ENCODE measurements at places on chromosomes 6 and 20. TPM values are rescaled to one million over a fixed set of nuclear protein-coding genes. Genes with fewer than 3 reads are reported as not detected.

- H3K27me3 ChIP-seq: no peaks in the 10 kb centered on the region
- H3K4me3 ChIP-seq: no peak overlapping the region
- peaks cover 6% of the 10 kb centered on the region for H3K4me1 ChIP-seq
- no peak for DNase-seq
Measured at GRCh38 chr6:116450769-116451740, 10.1 kb upstream of the CALHM6 start.

DNA sequence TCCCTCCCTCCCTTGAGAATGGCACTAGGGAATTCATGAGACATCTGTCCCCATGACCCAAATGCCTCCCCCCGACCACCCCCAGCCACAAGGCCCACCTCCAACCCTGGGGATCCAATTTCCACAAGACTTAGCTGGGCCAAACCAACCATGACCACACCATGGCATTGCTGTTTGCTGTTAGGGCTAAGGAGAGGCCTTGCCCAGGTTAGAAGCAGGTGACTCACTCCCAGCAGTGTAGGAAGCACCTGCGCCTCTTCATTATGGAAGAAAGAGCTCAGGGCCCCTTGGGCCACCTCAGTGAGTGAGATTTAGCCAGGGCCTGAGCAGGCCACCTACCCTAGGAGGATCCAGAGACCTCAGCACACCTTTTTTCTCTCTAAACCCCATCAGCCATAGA lies 337.9 kb downstream of the TAF4 start:
- no peak overlapping the region for H3K4me3 ChIP-seq
- H3K27ac ChIP-seq: no peak overlapping the region
- DNase-seq: no peak

- H3K36me3 ChIP-seq: no peaks in the 10 kb centered on the region
- DNase-seq: no peak
- peaks cover 25% of the 10 kb centered on the region for H3K4me1 ChIP-seq
- H3K27me3 ChIP-seq: peaks cover 23% of the 10 kb centered on the region
- no peak overlapping the region for H3K27ac ChIP-seq
- no peak overlapping the region for H3K4me3 ChIP-seq
Measured at GRCh38 chr6:33017018-33017417, 7.6 kb upstream of the HLA-DOA start.

DNA sequence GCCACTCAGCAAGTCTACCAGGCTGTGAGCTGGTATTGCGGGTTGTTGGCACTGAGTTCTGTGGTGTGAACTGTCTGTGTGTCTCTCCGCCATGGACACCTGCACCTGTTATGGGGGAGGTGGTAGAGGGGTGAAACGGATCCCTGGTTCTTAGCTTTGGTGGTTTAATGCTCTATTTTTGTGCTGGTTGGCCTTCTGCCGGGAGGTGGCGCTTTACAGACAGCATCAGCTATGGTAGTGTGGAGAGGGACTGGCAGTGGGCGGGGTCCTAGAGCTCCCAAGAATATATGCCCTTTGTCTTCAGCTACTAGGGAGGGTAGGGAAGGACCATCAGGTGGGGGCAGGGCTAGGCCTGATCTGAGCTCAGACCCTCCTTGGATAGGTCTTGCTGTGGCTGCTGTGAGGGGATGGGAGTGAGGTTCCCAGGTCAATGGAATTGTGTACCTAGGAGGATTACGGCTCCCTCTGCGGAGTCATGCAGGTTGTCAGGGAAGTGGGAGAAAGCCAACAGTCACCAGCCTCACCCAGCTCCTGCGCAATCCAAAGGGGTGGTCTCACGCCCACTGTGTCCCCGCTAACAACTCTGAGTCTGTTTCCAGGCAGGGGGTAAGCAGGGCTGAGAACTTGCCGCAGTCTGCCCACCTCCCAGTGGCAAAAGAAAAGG lies 154.3 kb downstream of the CCDC170 start:
- H3K27ac ChIP-seq: no peak overlapping the region
- H3K36me3 ChIP-seq: no peaks in the 10 kb centered on the region
- H3K4me1 ChIP-seq: no peaks in the 10 kb centered on the region
- no peak overlapping the region for H3K4me3 ChIP-seq

GRCh38 chr6:26075063-26075717 lies 12.0 kb upstream of the HFE start:
- no peak overlapping the region for H3K27ac ChIP-seq
- H3K27me3 ChIP-seq: peaks cover 8% of the 10 kb centered on the region
- no peaks in the 10 kb centered on the region for H3K36me3 ChIP-seq
- no peak overlapping the region for H3K4me3 ChIP-seq
- peaks cover 9% of the 10 kb centered on the region for H3K4me1 ChIP-seq
- DNase-seq: no peak

- H3K4me3 ChIP-seq: no peak overlapping the region
- DNase-seq: no peak
- H3K27me3 ChIP-seq: no peaks in the 10 kb centered on the region
- peaks cover 63% of the 10 kb centered on the region for H3K36me3 ChIP-seq
Measured at GRCh38 chr6:30283761-30284160, 43.0 kb upstream of the TRIM39 start.

Gene FAM209B
- total RNA-seq: not detected

DNA sequence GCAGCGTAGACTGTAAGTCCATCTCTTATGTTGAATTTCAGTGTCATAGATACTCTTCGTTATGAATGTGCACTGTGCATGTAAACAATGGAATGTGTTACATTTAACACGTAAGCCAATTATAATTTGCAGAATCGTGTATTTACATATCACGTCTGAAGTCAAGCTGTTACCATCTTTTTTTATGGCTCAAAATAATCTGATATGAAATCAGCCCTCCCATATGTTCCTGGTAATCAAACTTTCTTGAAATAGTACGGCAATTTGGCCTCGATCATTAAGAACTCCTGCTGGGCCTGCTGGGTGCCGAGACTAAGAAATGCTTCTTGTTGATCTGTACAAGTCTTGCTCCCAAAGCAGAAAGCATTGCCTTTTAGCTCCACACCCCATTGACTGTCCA lies 89.6 kb upstream of the DOK5 start:
- H3K4me3 ChIP-seq: no peak overlapping the region
- peaks cover 3% of the 10 kb centered on the region for H3K27me3 ChIP-seq
- no peak for DNase-seq
- no peaks in the 10 kb centered on the region for H3K36me3 ChIP-seq

DNA sequence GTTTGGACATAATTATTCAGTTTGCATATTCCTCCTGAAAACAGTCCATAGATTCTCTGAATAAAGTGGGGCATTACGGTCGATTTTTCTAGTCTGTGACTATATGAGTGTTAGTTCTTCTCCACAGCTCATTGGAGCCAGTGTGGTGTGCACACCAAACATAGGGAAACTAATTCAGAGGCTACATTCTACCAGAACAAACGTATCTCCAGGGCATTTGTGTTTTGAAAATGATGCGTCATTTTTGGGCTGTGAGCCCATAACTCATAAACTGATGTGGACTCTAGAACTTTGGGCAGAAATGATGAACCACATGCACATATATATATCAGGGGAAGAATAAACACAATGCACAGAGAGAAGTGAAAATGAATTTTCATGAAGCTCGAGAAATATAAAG lies 41.8 kb downstream of the C6orf58 start:
- H3K4me3 ChIP-seq: no peak overlapping the region
- DNase-seq: no peak
- no peak overlapping the region for H3K27ac ChIP-seq
- no peaks in the 10 kb centered on the region for H3K27me3 ChIP-seq

DNA sequence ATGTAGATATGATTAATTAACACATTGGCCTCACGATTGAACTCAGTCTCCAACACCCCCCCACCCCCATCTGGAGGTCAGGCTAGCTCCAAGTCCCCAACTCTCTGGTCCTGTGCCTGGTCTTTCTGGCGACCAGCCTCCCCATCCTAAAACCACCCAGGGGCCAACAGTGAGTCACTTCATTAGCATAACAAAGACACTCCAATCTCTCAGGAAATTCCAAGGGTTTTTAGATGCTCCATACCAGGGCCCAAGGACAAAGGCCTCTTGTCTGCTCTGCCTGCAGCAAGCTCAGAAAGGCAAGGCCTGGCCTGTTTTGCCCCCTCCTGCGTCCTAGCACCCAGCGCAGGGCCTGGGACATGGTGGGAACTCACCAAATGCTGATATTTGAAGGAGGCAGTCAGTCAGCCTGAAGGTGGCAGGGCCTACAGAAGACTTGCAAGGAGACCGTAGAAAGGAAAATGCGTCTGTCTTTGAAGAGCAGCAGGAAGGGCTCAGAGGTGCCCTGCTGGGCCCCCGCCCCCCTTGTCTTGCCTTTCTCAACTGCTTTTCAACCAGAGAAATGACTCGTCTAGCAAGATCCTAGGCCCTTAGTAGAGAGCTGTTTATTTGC lies 184.7 kb downstream of the CDH4 start:
- DNase-seq: peak; percentile 30
- H3K27me3 ChIP-seq: peaks cover 44% of the 10 kb centered on the region
- no peak overlapping the region for H3K4me3 ChIP-seq
- peak overlapping the region; percentile 84 for H3K27ac ChIP-seq
- no peaks in the 10 kb centered on the region for H3K36me3 ChIP-seq
- H3K4me1 ChIP-seq: peaks cover 20% of the 10 kb centered on the region

DNA sequence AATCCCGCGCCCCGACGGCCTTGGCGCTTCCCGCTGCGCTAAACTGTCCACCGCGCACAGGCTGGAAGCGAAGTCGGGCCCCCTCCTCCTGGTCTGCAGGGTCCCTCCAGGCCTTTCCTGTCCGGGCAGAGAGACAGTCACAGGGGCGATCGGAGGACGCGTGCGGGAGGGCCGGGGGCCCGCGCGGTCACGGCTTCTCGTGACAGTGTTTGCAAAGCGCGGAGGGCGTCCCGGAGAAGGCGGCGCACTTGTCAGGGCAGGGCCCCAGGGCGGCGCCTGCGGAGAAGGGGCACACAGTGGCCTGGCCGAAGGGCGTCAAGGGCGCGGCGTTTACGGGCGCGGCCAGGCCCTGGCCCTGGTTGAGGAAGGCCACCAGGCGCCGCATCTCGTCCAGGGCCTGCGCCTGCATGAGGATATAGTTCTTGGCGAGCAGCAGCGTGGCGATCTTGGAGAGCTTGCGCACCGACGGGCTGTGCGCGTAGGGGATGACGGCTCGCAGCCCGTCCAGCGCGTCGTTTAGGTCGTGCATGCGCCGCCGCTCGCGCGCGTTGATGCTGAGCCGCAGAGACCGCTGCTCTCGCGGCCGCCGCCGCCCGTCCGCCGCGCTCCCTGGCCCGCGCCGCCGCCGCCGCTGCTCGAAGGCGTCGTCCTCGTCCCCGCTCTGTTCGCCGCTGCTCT lies 763 bp downstream of the BHLHE23 start:
- no peak overlapping the region for H3K4me3 ChIP-seq
- DNase-seq: no peak
- H3K27me3 ChIP-seq: peaks cover 66% of the 10 kb centered on the region
- no peak overlapping the region for H3K27ac ChIP-seq

- H3K4me1 ChIP-seq: no peaks in the 10 kb centered on the region
- peaks cover 21% of the 10 kb centered on the region for H3K36me3 ChIP-seq
- DNase-seq: no peak
Measured at GRCh38 chr20:63873477-63873971, 8.5 kb downstream of the TPD52L2 start.

Gene NMBR
- total RNA-seq: 0.74 TPM

DNA sequence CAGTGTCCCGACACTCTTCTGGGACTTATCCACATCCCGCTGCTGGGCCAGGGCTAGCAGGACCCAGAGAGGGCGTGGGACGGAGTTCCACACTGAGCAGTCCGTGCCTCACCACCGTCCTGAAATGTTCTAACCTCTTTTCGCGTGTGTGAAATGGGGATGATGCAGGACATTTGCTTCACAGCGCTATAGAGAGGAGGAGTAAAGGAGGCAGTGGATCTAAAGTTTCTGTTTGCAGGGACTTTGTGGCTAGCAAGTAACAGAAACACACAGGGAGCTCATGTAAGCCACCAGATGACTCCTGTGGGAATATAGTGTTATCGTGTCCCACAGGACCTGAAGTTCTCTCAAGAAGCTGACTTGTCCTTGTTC lies 634 bp downstream of the ITPA start:
- H3K27ac ChIP-seq: peak overlapping the region; percentile 91
- no peaks in the 10 kb centered on the region for H3K27me3 ChIP-seq
- peaks cover 6% of the 10 kb centered on the region for H3K36me3 ChIP-seq
- peaks cover 16% of the 10 kb centered on the region for H3K4me1 ChIP-seq

- peaks cover 13% of the 10 kb centered on the region for H3K27me3 ChIP-seq
- H3K4me3 ChIP-seq: no peak overlapping the region
- no peak for DNase-seq
- H3K36me3 ChIP-seq: no peaks in the 10 kb centered on the region
- H3K4me1 ChIP-seq: peaks cover 59% of the 10 kb centered on the region
Measured at GRCh38 chr20:10781526-10781925, 107.7 kb upstream of the JAG1 start.

Gene SLC52A3
- 0.38 TPM for total RNA-seq

- no peaks in the 10 kb centered on the region for H3K27me3 ChIP-seq
- no peaks in the 10 kb centered on the region for H3K4me1 ChIP-seq
Measured at GRCh38 chr6:7218406-7218988, 94.5 kb downstream of the SSR1 start.

DNA sequence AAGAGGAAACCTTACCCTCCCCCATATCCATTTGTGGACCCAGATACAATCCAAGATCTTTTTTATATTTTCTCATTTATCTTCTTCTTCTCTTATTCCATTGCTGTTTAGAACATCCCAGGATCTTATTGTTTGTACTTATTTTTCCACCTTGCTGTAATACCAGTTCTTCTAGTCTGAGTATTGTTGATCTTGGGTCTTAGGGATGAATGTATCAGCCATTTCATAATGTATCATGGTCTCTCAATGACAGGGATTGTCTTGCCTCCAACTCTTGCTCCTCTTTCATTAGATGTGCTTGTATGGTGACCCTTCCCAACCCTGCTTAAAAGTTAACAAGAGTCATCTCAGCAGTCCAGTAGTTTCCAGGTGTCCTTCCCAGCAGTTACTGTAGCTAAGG lies 63.3 kb downstream of the MAP3K4 start:
- DNase-seq: no peak
- H3K4me3 ChIP-seq: no peak overlapping the region
- H3K27me3 ChIP-seq: no peaks in the 10 kb centered on the region
- H3K36me3 ChIP-seq: peaks cover 4% of the 10 kb centered on the region
- no peak overlapping the region for H3K27ac ChIP-seq
- peaks cover 18% of the 10 kb centered on the region for H3K4me1 ChIP-seq

DNA sequence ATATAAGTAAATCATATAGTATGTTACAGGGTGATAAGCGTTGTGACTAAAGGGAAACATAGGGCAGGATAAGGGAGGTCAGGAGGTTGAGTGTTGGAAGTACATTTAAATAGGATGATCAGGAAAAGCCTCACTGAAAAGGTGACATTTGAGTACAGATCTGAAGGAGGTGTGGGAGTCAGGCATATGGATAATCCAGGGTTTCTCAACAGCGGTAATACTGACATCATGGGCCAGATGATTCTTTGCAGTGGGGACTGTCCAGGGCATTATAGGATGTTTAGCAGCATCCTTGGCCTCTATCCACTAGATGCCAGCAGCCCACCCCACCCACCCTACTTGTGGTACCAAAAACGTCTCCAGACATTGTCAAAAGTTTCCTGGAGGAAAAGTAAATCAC lies 292.6 kb upstream of the PREP start:
- DNase-seq: no peak
- no peak overlapping the region for H3K27ac ChIP-seq
- H3K4me1 ChIP-seq: no peaks in the 10 kb centered on the region
- H3K27me3 ChIP-seq: no peaks in the 10 kb centered on the region
- H3K36me3 ChIP-seq: no peaks in the 10 kb centered on the region

Gene ZC2HC1B
- total RNA-seq: not detected
